ENCODE measurements at places on chromosomes 4 and X.
A peak's percentile ranks its signal among the peaks of the same experiment; 100 is the strongest.

DNA sequence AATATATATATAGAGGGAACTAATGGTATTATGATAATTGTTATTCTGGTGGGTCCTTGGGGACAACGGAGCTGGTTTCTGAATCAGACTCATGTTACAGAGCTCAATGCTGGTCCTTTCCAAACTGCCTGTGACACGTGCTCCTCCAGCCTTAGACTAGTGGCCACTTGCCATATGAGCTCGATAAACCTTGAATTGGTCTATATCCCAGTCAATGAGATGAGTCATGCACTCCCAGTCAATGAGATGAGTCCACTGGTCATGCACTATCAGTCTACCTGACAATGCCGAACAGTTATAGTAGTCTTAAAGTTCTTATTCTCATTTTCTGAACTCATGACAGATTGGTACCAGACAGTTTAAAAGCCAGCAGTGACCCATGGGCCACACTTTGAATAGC is 325.2 kb downstream of the LDB2 start:
- DNase-seq, result no peak

DNA sequence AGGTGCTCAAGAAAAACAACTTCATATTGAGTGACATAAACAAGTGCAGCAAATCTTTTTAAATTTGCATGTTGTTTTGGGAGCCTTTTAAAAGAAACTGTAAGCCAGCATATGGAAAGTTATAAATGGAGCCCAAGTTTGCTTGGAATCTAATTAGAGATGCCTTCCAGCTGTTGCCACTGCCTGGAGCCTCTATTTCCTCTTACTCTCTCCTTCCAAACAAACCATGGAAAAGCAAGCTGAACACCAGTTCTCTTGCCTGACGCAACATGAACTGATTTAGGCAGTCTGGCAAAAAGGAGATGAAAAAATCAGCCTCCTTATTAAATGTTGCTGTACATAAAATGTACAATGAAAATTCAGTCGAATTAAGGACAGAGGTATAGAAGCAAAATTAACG is 21.5 kb downstream of the ARSJ start:
- no peak for DNase-seq

GRCh38 chrX:10603612-10604011 is 16.8 kb downstream of the MID1 start:
- DNase-seq, result no peak

GRCh38 chr4:109207061-109207460 is 95.4 kb downstream of the COL25A1 start:
- DNase-seq, result peak; percentile 62

GRCh38 chr4:105106426-105106825 is 40.2 kb upstream of the TET2 start:
- DNase-seq, result no peak

GRCh38 chr4:188082796-188083195 is 26.6 kb downstream of the TRIML2 start:
- no peak for DNase-seq

GRCh38 chr4:86054286-86055032 is 305.4 kb downstream of the MAPK10 start:
- DNase-seq, result no peak

GRCh38 chr4:55087009-55087912 is 38.1 kb downstream of the KDR start:
- no peak for DNase-seq

DNA sequence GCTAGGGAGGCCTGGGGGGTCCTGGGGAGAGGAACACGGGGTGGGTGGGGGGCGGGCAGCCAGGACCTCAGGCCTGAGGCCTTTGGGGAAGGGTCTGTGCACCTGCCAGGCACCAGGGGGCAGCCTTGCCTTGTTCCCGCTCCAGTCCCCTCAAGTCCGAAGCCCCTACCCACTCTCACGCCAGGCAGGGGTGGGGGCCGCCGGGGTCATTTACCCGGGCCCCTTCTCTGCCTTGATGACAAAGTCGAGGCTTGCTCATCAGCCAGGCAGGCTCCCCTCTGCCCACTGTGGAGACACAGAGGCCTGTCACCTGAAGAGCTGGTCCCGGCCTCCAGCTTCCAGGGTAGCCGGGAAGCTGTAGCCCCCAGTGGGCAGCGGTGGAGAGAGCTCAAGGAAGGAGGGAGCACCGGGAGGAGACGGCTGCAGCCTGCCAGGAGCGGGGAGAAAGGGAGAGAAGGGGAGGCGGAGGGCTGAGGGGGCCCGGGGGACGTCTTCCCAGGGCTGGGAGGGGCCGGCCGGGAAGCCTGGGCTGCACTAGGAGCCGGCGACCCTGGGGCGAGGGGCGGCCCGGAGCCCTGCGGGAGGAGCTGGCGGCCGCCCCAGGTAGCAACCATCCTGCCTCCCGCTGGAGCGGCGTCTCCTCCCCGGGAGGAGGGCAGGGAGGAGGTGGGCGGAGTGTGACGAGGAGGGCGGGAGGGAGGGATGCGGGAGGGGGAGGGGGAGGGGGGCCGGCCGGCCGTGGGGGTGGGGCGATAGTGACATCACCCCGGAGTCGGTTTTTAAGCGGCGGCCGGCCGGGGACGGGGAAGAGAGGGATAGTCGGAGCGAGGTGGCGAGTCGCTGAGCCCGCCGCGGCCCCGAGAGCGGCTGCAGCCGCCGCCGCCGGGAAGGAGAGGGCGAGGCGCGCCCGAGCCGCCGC is at the start of gene SLC6A8:
SLC6A8 (plus strand) TSS at position 806 of the 919 bp plus-strand sequence. CDS start 649 bp downstream, outside the sequence.
- DNase-seq, result peak; percentile 43

GRCh38 chr4:54902271-54902670 is 223.1 kb downstream of the KDR start:
- peak; percentile 14 for DNase-seq

All from A172 (cell line).